ENCODE measurements at places on chromosomes 6 and 20.

DNA sequence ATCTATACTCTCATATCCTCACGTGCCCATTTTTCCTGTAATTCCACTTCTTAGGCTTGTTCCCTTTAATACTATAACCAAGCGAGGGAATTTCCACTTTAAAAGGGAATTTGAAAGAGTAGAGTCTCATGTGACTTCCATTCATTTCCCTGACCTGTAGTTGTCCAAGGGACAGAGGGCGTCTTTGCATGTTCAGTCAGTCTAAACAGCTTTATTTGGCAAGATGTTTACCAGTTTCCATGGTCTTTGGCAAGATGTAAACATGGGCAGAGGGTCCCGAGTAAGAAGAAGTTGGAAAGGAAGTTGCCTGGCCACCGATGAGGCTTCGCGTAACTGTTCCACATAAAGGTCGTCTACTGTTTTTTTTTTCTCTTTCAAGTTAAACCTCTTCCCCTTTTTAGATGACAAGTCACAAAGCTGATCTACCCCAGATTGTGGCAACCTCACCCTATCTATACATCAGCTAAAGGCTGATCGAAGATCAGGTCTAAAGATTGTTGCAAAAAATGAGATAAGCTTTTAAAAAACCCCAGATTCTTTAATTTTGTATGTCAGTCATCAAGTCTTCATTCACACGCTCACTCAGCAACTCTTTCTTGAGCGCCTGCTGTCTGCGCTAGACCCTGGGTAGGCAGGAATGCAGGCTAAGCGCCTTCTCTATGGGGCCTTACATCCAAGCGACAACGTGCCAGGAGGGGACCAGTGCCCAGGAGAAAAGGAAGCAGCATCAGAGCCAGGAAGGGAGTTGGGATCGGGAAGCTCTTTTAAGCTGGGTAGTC is 31.7 kb upstream of the CCR6 start:
- DNase-seq: no peak

DNA sequence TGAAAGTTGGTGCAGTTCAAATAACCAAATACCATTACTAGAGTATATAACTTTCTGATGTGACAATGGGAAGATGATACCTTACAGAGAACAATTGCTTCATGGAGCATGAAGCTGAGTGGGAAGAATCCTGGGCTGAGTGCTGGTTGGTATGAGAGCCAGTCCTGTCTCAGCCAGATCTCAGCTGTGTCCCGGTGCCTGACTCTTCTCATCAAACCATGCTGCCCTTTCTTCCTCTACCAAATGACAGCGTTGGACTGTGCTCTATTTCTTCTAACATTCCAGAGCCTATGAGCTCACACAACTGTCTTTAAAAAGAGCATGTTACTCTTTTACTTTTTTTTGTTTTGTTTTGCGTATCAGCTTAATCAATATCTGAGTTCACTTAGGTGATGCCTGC is 27.5 kb upstream of the PBOV1 start:
- DNase-seq: no peak

GRCh38 chr6:117958536-117958935 is 51.5 kb downstream of the SLC35F1 start:
- DNase-seq: no peak

- DNase-seq: no peak
These were observed 39.7 kb downstream of the ANKEF1 start for GRCh38 chr20:10074513-10074912.

- no peak for DNase-seq
These were observed 2.4 kb downstream of the UNC5CL start for GRCh38 chr6:41036601-41037000.
